ENCODE measurements at places on chromosomes 12 and 14. TPM values are rescaled to one million over a fixed set of nuclear protein-coding genes. Genes with fewer than 3 reads are reported as not detected.

Gene TAS2R43
- 0.31 TPM for total RNA-seq

Gene RFLNA
- total RNA-seq: not detected

- no peaks in the 10 kb centered on the region for H3K36me3 ChIP-seq
- H3K27ac ChIP-seq: no peak overlapping the region
- H3K4me3 ChIP-seq: no peak overlapping the region
- DNase-seq: no peak
- H3K27me3 ChIP-seq: peaks cover 2% of the 10 kb centered on the region
Observed at GRCh38 chr12:102562836-102563425, 82.6 kb upstream of the IGF1 start.

GRCh38 chr12:24649634-24650033, 299.3 kb downstream of the BCAT1 start:
- DNase-seq: no peak
- no peaks in the 10 kb centered on the region for H3K4me1 ChIP-seq
- H3K36me3 ChIP-seq: no peaks in the 10 kb centered on the region
- no peaks in the 10 kb centered on the region for H3K27me3 ChIP-seq

DNA sequence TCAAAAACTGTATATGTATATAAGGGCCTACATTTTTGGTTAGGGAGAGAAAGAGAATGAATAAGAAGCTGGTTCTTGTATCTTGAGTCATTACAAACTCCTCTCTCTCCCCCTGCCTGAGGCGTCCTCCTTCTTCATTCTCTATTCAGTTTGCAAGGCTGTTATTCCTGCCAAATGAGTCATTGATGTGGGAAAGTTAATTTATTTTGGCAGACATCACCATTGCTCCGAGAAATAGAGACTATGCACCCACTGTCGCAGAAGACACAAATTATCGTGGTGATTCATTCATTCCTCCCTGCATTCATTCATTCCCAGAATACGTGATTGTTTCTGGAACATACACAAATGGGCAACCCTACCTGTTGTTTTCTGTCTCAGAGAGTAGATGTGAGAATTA, 112.5 kb upstream of the MED13L start:
- H3K4me1 ChIP-seq: peaks cover 8% of the 10 kb centered on the region
- H3K27ac ChIP-seq: no peak overlapping the region
- no peaks in the 10 kb centered on the region for H3K36me3 ChIP-seq
- no peak for DNase-seq
- H3K4me3 ChIP-seq: no peak overlapping the region
- no peaks in the 10 kb centered on the region for H3K27me3 ChIP-seq

GRCh38 chr12:125114365-125115141, 49.3 kb downstream of the AACS start:
- H3K36me3 ChIP-seq: peaks cover 21% of the 10 kb centered on the region
- H3K4me1 ChIP-seq: no peaks in the 10 kb centered on the region
- H3K27me3 ChIP-seq: no peaks in the 10 kb centered on the region
- DNase-seq: peak; percentile 72

DNA sequence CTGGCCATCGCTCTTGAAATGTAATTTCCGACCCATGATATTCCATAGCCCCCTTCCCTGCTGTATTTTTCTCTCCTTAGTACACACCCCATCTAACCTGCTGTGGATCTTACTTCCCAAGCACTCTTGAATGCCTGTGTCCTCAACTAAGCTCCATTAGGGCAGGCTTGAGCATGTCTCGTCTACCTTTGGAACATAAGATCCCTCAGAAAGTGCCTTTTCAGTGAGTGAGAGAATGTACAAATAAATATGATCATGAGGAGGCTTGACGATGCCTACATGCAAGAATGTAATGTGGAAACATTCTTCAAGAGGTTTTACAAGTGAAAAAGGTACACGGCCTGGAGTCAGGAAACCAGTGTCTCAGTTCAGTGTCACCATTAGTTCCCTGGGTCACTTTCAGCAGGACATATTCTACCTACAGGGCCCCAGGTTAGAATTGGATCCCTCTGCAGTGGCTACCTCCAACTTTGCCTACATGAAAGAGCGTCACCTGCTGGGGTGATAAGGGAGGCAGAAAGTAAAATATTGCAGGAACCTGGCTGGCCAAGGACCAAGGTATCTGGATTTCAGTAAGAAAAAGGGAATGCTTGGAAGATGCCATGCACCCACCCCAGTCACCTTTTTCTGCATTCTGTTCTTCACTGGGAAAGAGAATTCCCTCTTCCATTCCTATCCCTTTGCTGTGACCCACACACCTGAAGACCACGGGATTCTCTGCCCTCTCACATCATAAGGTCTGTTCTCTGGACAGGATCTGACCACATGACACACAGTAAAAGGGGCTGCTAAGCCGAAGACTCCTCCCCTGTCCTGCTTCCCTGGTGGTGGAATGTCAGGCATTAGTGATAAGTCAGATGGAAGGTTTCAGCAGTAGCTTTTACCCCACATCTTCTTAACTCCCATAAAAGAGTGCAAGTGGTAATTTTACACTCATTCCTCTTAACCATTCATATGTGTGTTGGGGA, 24.6 kb upstream of the SERPINA1 start:
- no peaks in the 10 kb centered on the region for H3K4me1 ChIP-seq
- H3K27ac ChIP-seq: no peak overlapping the region
- no peaks in the 10 kb centered on the region for H3K36me3 ChIP-seq
- no peak overlapping the region for H3K4me3 ChIP-seq

GRCh38 chr12:33676866-33677265, 237.2 kb upstream of the SYT10 start:
- no peaks in the 10 kb centered on the region for H3K4me1 ChIP-seq
- no peak overlapping the region for H3K4me3 ChIP-seq
- no peaks in the 10 kb centered on the region for H3K36me3 ChIP-seq
- no peaks in the 10 kb centered on the region for H3K27me3 ChIP-seq
- no peak for DNase-seq
- no peak overlapping the region for H3K27ac ChIP-seq

DNA sequence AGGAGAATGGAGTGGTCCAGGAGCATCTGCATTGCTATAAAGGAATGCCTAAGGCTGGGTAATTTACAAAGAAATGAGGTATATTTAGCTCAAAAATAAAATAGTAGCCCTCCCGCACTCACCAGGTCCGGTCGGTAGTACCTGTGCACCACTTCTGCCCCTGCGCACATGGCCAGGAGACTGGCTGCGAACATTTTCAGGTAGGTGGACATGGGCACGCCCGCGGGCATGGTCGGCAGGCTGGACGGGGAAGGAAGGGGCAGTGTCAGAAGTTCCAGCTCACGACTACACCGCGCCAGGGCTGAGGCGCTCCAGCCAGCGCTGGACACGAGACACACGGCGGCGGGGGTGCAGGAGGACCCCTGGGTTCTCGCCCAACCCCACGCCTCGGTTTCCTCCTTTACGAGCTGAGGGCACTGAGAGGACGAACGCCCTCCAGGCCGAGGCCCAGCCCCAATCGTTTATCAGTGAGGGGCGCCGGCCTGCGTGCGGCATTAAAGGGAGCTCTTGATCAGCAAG, 9.1 kb upstream of the TDG start:
- H3K36me3 ChIP-seq: peaks cover 36% of the 10 kb centered on the region
- peak overlapping the region; percentile 93 for H3K4me3 ChIP-seq
- peak overlapping the region; percentile 95 for H3K27ac ChIP-seq
- no peaks in the 10 kb centered on the region for H3K27me3 ChIP-seq
- H3K4me1 ChIP-seq: peaks cover 41% of the 10 kb centered on the region

DNA sequence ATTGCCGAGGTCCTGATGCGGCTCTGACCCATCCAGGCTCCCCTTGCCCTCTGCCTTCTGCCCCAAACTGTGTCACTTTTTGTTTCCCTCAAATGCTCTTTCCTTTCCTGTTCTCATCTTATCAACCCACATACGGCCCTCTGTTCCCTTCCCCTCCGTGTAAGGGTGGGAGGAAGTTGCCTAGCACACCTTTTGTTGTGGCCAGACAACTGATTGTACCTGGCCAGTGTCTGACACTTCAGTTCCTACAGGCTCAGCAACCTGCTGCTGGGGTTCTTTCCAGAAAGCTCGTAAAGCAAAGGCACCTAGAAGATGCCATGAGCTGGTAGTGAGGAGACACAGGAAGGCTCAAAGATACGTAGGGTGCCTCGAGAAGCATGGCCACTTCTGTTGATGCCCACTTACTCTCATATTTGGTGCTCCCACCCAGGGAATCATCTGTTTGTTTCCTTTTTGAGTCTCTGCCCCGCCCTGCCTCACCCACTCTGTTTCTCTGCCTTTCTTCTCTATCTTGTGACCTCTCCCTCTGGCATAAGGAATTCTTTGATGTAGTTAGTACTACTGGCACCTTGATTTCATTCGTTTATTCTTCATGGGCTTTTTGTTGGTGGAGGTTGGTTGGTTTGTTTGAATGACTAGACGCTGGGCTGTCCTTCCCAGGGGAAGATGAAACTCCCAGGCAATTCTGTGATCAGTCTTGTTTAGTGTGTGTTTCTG, 152.4 kb upstream of the FKBP4 start:
- no peak overlapping the region for H3K27ac ChIP-seq
- H3K36me3 ChIP-seq: no peaks in the 10 kb centered on the region
- DNase-seq: peak; percentile 44

DNA sequence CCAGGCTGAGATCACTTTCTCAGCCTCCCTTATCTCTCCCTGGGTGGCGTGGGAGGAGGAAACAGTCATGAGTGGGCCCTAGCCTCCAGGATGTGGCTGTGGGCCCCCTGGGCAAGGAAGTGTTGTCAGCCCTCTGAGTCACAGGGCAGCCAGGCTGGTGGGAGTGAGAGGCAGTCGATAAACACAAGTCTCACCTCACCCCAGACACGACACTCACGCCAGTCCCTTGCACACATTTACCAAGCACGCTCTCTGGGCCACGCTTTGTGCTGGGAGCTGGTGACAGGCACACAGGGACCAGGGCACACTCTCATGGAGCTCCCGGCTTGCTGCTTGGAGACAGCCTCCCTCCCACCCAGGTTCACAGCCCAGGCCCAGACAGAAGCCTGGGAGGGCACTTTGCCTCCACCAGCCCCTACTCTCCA, 1.9 kb upstream of the KRT79 start:
- H3K4me3 ChIP-seq: peak overlapping the region; percentile 5
- peak overlapping the region; percentile 90 for H3K27ac ChIP-seq
- H3K27me3 ChIP-seq: peaks cover 1% of the 10 kb centered on the region

GRCh38 chr14:29273513-29273912, 506.9 kb downstream of the FOXG1 start:
- no peak overlapping the region for H3K4me3 ChIP-seq
- DNase-seq: no peak
- no peak overlapping the region for H3K27ac ChIP-seq
- no peaks in the 10 kb centered on the region for H3K27me3 ChIP-seq

All from activated CD8-positive, alpha-beta T cell treated with anti-CD3 and anti-CD28 coated beads for 36 hours (primary cell).